Gastroesophageal sphincter (tissue), 4 donors: ENCODE measurements at places on chromosomes 5 and 9. TPM values are rescaled to one million over a fixed set of nuclear protein-coding genes. Genes with fewer than 3 reads are reported as not detected.

DNA sequence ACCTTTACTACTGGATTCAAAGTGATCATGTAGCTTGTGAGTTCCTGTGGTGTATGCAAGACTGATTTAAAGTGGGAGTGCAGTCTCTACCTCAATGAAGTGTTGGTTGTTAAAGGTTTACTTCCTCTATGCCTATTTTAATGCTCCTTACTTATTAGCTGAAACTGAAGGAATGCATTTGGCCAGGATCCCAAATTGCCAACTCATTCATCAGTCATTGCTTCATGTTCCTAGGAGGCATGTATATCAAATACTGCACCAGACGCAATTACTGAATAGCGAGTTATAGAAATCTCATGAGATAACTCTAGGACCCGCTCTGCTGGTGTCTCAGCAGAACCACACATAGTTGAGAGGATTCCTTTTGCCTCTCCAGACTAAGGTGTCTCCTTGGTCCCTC lies 143.0 kb upstream of the RPS23 start:
- no peak for ATAC-seq

DNA sequence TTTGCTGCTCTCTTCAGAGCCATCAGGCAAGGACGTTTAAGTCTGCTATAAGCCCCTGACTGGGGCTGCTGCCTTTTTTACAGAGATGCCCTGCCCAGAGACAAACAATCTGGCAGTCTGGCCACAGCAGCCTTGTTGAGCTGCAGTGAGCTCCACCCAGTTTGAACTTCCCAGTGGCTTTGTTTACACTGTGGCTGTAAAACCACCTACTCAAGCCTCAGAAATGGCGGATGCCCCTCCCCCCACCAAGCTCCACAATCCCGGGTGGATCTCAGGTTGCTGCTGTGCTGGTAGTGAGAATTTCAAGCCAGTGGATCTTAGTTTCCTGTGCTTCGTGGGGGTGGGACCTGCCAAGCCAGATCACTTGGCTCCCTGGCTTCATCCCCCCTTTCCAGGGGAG lies 59.7 kb upstream of the SNCAIP start:
- ATAC-seq: no peak

GRCh38 chr9:93136011-93136440 lies 2.0 kb upstream of the NINJ1 start:
- no peak for ATAC-seq

- ATAC-seq: no peak
Measured at GRCh38 chr5:127988146-127988760, 95.3 kb upstream of the SLC12A2 start.

GRCh38 chr5:83925321-83925954 lies 204.8 kb upstream of the HAPLN1 start:
- ATAC-seq: no peak

DNA sequence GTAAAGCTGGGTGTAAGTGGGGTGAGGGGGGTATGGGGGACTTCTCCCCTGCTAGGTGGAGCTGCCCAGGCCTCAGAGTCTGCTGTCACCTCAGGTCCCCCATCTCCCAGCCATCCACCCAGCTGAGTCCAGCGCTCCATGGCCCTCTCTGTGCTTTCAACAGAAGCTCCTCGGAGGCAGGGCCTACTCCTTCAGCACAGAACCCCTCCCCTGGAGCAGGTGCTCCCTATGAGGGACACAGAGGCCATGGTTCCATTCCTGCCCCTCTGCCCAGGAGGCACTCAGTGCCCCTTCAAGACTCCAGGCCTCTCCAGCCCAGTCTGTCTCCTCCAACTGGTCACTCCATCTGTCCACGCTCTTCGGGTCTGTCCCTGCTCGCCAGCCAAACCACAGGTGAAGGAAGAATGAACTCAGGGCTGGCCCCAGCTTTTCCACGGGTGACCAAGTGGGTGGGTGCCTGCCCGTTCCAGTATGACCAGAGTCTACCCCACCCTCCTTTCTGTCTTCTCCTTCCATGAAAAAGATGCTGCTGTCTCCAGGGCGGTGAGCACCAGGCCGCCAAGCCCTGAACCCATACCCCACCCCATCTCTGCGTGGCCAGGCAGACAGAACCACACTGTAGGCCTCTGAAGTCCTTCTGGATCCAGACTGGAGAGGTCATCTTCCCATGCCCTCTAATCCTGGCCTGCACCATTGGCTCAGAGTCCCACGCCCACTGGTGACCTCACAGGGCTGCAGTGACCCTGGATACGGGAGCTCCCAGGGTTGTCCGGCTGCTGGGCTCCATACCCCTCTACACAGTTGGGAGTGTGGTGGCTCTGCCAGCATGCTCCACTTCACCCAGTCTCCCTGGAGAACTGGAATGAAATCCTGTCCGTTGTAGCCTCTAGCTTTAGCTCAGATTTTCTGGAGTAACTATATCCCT lies 11.9 kb downstream of the GBGT1 start:
- ATAC-seq: no peak

- no peak for ATAC-seq
Measured at GRCh38 chr9:107273634-107274033, 9.4 kb upstream of the RAD23B start.

GCNT4 gene
- 4.0 TPM for total RNA-seq

DNA sequence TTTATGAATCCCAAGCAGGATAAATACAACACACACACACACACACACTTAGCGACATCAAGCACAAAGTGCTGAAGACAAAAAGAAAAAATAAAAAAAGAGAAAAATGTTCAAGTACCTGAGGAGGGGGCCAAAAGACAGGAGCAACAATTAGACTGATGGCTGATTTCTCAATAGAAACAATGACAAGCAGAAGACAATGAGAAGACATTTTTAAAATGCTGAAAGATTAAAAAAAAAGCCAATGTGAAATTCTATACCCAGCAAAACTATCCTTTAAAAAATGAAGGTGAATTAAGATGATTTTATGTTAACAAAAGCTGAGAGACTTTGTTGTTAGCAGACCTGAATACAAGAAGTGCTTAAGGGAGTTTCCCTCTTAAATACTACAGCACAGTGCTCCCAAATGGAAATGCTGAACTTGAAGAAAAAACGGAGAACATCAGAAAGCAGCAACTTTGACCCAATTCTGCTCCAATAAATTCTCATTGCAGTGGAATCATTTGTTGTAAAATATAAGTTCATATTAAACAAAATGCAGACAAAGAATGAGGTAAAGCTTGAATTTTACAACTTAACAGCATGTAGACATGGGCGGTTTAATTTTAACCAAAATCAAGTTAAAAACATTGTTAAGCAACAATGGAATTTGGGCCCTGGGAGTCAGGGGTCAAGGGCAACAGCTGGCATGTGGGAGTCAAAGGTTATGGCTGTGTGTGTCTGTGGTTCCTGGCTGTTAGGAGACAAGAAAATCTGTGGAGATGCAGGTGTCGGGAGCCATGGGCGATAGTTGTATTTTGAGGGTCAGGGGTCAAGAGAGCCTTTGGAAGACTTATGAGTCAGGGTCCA lies 776 bp upstream of the RANBP17 start:
- ATAC-seq: no peak

- ATAC-seq: no peak
Measured at GRCh38 chr9:99050292-99050911, 54.5 kb upstream of the TGFBR1 start.

DNA sequence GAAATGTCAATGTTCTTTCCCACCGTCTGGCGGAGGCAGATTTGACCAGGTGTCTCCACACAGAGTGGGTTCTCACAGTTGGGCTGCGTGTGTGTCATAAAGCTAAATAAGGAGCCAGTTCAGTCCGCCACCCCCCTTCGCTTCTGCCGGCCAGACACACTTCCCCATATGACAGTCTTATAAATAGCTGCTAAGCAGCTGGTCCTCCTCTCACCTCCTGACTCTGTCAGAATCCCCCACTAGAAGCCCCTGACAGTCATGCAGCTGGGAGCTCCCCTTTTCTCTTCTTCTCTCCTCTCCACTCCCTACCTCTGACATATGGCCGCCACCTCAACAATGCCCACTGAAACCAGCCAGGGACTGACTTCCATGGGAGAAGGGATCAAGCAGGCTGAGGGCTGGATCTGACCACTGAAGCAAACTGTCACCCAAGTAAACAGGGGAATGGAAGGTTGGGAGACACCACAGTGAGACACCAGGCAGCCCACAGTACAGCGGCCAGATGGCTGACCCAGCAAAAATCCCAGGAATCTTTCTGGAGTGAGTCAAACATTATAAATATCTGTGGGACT lies 141.9 kb upstream of the EFNA5 start:
- ATAC-seq: no peak

DNA sequence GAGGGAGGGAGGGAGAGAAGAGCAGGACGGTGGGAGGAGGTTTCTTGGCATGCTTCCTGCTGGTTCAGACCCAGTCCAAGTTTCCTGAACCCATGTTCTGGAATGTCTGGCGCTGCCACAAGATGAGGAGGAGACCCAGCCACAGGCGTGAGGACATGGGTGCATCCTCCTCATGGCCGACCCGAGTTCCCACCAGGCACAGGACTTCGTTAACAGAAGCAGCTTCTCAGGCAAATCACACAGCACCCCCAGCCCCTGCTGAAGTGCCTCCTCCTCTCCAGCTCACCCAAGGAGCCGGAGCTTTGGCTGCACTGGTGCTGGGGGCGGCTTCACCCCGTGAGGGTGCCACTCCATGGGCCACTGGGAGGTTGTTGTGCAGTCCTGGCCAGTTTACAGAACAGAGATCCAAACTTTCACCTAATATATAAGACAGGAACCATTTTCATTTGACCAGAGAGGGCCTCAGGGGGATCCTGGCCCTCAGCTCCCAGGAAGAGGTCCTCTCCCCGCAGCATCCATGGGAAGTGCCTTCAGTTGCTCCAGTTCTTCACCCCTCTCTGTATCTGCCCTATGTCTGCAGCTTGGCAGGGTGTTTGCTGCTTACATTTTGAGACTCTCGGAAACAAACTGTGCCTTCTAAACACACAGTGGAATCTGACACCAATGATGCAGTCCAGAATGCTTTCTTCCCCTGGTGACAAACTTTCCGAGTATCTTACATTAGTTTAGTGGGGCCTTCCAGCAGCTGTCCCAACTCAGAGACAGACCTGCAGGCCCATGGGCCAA lies 10.2 kb upstream of the NKD2 start:
- no peak for ATAC-seq

DNA sequence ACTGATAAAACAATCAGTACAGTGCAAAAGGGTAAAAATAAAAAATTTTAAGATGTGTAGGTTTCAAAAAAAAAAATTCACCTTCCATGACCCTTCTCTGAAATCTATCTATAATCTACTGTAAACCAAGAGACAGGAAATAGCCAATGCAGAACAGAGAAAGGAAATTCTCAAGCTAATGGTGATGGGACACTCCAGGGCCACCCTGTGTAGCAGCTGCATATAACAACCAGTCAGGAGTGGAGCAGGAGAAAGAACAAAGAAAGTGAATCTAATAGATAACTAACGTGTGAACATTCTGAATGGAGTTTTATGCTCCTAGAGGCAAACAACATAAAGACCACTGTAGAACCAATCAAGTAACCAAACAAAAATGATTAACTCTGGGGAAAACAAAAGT lies 16.6 kb downstream of the SPTLC1 start:
- no peak for ATAC-seq

GRCh38 chr9:34633166-34633565 lies 4.3 kb upstream of the ARID3C start:
- ATAC-seq: no peak

DNA sequence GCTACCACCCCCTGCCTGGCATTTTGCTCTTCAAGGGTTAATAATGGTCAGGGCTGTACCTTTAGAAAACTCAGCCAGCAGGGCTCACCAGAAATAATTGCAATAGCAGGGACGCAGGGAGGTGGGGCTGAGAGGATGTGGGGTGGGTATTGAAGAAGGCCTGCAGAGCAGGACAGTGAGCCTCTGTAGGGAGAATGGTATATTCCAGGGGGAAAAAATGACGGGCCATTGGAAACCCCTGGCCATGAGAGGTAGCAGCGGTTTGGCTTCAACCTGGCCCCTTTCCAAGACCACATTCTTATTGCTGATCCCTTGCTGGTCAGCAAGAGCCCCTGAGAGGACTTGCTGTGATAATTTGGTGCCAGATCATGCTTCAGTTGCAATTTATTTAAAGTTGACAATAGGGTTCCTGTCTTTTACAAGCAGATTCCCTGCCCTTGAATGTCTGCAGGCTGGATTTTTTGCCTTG lies 36.7 kb upstream of the CTNNA1 start:
- no peak for ATAC-seq

- no peak for ATAC-seq
Measured at GRCh38 chr5:104573949-104574709, 1011.5 kb upstream of the NUDT12 start.

SPATA31C1 gene
- total RNA-seq: not detected

GRCh38 chr9:71303351-71303750 lies 181.9 kb upstream of the TRPM3 start:
- ATAC-seq: no peak

- no peak for ATAC-seq
Measured at GRCh38 chr9:98849563-98849962, 42.1 kb downstream of the GALNT12 start.

NFIB gene
- total RNA-seq: 61.0 TPM

DNA sequence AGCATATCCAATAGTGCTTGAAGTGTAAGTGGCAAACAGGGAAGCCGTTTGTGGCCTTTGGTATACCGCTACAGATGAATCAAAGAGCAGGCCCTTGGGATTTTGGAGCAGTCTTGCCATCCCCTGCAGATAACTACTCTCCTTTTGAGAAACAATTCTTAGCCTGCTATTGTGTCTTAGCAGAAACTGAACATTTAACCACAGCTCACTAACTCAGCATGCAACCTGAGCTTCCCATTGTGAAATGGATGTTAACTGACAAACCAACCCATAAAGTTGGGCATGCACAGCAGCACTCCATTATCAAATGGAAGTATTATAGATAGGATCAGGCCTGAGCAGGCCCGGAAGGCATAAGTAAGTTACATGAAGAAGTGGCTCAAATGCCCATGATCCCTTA lies 315.3 kb upstream of the PTGER4 start:
- no peak for ATAC-seq

- ATAC-seq: peak; percentile 40
Measured at GRCh38 chr5:125583321-125584139, 837.1 kb upstream of the ZNF608 start.

GRCh38 chr9:16867576-16868311 lies 2.7 kb downstream of the BNC2 start:
- peak; percentile 57 for ATAC-seq

DNA sequence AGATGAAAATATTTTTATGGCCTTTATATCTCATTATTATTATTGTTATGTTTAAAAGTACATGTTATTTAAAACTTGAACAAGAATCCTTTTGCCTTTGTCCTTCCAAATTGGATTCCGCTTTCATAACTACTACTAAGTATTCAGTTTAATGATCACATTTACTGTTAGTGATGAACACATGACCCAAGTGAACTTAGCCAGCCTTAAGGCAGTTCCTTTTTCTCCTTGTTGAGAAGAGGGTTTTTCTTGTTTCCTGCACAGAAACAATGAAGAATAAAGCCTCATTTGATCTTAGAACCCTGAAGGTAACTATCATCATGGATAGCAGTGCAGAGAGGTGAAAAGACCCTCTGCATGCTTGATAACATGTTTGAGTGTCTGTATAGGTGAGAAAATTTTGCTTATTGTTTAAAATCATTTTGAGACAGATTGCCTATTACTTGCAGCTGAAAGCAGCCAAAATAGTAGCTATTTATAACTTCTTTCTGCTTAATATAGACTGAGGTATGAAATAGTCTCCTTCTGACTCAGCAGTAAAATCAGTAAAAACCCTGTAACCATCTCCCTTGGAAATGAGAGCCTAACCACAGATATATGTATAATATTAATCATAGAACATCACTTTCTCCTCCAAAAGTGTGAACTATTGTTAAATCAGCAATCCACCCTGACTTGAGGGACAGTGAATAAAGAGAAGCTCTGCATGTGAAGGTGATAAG lies 266.2 kb downstream of the SPATA31D1 start:
- ATAC-seq: no peak

FAM114A2 gene
- total RNA-seq: 17.9 TPM
